ENCODE measurements at places on chromosomes 3 and 15.

DNA sequence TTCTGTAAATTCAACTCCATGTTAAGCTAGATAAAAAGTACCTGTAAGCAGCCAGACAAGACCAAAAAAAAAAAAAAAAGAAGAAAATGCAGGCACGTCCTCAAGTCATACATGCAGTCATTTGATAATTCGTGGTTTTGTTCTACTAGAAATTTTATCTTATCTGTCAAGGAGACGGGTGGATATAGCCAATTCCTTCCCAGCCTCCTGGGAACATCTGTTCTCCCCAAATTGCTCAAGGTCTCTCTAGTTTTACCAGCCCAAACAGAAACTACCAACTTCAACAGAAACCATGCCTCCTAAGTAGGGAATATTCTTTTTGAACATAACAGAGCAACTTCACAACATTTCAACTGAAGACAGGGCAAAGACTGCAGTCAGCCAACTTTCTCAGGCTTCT lies 19.5 kb downstream of the RYK start:
- no peak for DNase-seq

- DNase-seq, result no peak
Observed at GRCh38 chr3:170421111-170421641, 2.5 kb downstream of the CLDN11 start.

DNA sequence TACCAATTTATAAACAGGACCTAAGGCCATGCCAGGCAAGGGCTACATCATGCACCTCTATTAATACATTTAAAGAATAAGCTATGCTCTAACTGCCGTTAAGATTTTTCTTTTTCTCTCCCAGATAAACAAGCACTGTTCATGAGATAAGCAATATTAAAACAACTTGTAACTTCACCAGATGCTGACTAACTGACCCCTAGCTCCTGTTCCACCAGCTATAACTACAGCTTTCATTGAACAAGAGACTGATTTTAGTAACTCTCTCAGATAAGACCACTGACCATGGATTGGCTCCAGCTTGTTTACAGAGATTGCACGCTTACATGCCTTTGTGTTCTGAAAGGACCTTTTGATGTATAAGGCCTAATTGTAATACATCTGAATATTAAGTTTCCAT lies 540.7 kb upstream of the NECTIN3 start:
- no peak for DNase-seq

DNA sequence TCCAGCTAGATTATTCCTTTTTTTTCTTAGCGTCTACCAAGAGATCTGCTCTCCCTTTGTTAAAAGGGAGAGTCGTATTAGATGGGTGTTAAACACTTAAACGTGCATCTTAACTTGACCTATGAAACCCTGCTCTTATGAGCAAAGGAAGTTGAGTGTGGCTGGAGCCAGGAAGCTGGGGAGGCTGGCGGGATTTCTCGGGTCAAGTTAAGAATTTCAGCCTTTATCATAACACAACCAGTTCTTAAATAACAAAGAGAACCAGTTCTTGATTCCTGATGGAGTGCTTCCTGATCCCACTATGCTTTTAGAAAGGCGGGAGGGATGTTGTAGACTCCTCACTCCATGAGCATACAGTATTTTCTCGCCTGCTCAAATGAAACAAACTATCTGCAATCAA lies 215.1 kb downstream of the ITPR1 start:
- DNase-seq, result no peak

- no peak for DNase-seq
Observed at GRCh38 chr3:107068980-107069379, 308.3 kb upstream of the CCDC54 start.

DNA sequence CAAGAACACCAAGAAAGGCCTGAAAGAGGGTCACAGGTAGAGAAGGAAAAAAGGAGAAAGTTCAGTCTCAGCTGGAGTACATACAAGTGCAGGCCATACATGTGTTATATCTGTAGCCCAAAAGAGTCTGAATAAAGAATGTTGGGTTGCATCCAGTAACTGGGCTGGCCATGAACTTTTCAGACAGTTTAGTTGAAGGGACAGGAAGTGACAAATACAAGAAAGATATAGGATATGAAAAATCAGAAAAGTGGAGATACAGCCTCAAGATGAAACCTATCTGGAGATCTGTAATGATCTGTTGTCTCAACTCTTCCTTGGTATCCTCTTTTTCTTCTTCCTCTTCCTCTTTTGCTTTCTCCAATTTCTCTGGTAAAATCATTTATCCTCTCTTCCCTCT lies 671.7 kb downstream of the MECOM start:
- no peak for DNase-seq

All from CD4-positive, alpha-beta T cell treated with Interleukin-4 for 4 hours (primary cell).